ENCODE measurements at places on chromosomes 4 and X.

DNA sequence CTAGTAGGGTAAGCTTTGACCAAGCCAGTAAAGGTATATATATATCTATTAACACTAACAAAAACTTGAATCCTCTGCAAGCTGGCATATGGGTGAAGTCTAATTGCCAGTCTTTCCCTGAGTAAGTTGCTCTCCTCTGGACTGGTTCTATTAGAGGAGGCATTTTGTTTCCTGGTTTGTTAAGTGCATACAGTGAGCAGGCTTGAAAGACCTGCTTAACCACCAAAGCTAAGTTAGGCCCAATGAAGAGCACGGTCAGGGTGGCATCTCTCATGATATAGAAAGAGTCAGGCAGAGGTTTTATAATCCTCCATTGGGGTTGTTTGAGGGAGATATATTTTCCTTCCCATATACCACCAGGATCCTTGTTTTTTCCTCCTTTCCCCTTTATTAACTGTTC, 9.6 kb upstream of the AREG start:
- DNase-seq = no peak

DNA sequence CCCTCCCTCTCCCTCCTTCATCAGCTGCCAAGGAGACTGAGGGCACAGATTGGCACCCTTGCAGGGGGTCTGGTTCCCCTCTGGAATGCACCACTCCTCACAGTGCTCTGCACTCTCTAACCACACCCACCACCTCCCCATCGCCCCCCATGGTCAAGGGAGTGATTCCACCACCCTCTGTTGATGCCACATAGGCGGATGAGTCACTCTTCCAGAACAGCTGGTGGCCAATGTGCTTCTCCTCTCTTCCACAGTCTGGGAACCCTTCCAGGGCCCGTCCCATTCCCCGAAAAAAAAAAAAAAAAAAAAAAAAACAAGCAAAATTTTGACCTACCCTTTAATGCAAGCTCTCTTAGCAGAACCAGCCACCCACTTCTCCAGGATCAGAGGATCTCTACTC, 341.3 kb upstream of the KLF3 start:
- DNase-seq = no peak

DNA sequence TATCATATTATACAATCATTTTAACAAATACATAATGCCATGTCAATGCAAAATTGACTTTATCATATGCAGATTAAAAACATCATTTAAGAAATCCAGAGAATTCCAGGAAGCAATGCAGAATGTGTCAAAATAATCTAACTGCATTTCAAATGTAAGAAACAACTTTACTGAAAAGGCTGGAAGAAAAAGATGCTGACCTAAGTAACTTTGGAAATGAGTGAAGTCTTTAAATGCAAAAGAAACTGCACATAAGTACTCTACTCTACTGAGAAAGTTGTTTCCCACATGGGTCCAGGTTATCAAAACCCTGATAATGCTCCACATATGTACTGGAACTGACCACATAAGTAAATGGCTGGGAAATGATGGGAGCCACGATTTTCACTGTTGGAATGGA, 149.9 kb downstream of the EVC2 start:
- DNase-seq = no peak

DNA sequence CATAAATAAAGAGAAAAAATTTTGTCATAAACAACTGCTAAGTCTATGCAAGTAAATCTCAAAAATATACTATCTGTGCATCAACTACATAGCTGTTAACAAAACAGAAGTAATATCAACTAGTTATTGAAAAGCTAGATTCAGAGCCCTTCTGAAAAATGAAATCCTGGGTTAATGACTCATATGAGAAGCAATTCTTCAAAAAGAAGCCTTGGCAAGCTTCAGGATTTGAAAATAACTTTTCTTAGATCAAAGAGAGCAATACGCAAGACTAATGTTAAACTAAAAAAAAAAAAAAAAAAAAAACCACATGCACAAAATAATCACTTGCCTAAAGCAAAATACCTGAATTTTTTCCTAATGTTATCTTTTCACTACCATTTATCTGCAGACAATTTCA, 566.1 kb upstream of the BOD1L1 start:
- no peak for DNase-seq

- no peak for DNase-seq
Observed at GRCh38 chr4:14855719-14856061, 146.6 kb upstream of the CPEB2 start.

- no peak for DNase-seq
Observed at GRCh38 chrX:153782313-153782712, 1.5 kb downstream of the SRPK3 start.

DNA sequence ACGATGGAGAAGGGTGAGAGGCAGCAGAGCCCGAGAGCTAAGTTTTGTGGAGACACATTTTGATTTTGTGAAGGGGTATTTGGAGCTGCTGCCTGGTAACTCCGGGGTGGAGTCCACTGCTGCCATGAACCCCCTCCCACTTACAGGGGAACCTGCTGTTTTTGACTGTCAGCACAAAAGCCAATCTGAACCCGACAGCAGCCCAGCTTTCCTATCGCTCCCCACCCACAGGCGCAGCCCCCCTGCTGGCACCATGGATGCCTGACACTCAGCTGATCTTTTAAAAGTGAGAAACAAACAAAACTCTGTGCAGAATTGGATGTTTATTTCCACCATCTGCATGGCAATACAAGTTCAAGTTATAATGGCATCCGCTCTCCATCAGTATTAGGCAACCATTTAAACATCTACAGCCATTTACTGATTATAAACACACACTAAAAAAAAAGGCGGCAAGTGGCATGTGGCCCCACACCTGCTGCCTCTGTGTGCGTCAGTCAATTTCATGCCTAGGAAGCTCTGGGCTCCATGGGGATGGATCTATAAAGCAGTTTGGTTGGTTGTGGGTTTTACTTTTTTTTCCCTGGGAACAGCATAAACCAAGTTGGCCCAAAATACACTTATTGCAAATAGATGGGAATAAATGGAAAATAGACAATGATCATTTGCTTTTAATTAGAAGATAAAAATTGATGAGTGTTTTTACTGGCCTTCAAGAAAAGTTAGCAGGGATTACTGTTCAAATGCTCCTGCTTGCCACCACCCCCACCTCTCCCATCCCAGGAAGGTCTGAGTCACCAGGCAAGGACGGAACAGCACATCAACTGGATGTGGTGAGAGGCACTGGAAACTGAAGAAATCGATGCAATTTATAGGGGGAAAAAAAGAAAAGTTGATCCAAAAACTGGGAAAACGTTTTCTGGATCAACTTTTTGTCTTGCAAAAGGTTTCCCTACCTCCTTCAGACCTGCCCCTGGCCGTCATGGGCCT, 46.0 kb downstream of the SEPSECS start:
- DNase-seq = no peak

DNA sequence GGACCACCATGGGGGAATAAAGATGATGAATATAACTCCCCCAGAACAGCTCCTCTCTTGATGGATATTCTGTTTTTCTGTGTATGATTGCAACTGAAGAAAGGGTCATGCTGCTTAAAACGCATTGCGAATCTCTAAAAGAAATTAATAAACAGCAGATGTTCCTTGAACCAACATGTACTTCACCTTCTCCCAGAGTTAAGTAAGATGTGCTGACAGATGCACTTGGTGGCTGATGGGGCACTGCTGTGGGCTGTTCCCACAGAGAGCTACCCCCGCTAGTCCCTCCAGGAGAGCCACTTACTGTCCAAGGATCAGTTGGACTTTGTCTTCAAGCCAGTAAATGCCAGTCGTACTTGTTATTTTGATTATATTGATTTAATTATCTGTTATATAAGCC, 26.3 kb upstream of the C4orf54 start:
- no peak for DNase-seq

- no peak for DNase-seq
Observed at GRCh38 chr4:96003951-96004740, 164.3 kb downstream of the PDHA2 start.

DNA sequence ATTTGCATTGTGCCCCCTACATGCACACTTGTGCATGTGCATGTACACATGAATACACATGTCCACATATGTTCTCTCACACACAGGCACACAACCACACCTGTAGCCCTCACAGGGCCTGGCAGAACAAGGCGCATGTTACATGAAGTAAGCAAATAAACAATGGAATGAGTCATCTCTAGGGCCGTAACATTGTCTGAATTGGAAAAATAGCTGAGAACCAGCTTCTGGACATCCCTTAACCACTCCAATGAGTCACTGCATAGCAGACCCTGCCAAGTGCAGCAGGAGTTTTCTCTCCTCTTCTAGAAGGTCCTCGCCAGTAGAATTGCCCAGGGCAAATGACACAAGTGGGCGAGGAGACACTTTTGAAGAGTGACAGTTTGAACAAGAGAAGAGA, 66.1 kb downstream of the MAGEA10 start:
- no peak for DNase-seq

DNA sequence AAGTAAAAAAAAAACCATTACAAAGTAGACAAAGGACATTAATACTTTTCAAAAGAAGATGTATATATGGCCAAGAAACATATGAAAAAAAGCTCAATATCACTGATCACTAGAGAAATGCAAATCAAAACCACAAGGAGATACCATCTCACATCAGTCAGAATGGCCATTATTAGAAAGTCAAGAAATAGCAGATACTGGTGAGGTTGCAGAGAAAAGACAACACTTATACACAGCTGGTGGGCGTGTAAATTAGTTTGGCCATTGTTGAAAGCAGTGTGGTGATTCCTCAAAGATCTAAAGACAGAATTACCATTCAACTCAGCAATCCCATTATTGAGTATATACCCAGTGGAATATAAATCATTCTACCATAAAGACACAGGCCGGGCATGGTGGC, 39.3 kb downstream of the TASL start:
- no peak for DNase-seq

GRCh38 chr4:7059662-7060061, 8.2 kb downstream of the GRPEL1 start:
- DNase-seq = no peak

- DNase-seq = no peak
Observed at GRCh38 chr4:124526769-124527168, 185.8 kb downstream of the ANKRD50 start.

- no peak for DNase-seq
Observed at GRCh38 chr4:140602714-140603113, 34.0 kb upstream of the UCP1 start.

- DNase-seq = no peak
Observed at GRCh38 chr4:156977435-156978160, 6.0 kb upstream of the PDGFC start.

GRCh38 chrX:17814557-17814956, 46.5 kb downstream of the RAI2 start:
- no peak for DNase-seq

DNA sequence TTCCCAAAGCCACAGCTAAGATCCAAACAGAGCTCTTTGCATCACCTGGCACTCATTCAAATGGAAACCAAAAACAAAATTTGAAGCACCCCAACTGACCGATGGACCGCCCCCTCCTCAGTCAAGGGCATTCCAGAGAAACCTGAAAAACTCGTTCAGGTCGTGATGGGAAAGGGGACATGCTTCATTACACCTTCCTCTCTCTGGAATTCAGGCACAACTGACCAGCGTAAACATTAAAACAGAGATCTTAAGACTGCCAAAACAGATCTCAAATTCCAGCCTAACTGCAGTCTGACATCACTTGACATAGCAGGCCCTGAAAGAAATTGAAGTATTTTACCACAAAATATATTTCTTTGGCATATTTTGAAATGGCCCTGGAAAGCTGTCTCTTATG, 28.5 kb downstream of the PTTG2 start:
- no peak for DNase-seq

- DNase-seq = no peak
Observed at GRCh38 chr4:15376594-15376993, 51.2 kb upstream of the C1QTNF7 start.

GRCh38 chr4:90328558-90328957, 201.4 kb downstream of the CCSER1 start:
- no peak for DNase-seq

DNA sequence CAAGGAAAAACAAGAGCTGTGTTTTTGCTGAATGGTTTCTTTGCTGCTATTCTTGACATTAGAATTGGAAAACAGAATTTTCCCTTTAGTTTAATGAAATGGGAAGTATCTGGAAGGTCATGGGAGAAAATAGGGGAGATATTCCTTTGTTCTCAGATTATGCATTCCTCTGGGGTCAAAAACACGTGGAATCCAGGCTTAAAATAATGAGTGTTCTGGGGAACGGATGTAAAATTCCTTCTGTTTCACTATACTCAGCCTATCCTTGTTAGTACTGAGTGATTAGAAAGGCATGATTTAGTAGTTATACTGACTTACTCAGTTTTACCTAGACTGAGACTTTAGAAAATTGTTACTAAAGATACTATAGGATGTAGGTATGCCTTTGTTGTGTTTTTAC, 107.3 kb downstream of the ARHGAP10 start:
- DNase-seq = no peak

GRCh38 chr4:28075401-28075956, 1214.8 kb downstream of the STIM2 start:
- DNase-seq = no peak

GRCh38 chr4:33930497-33930896, 2313.8 kb downstream of the ARAP2 start:
- DNase-seq = no peak

DNA sequence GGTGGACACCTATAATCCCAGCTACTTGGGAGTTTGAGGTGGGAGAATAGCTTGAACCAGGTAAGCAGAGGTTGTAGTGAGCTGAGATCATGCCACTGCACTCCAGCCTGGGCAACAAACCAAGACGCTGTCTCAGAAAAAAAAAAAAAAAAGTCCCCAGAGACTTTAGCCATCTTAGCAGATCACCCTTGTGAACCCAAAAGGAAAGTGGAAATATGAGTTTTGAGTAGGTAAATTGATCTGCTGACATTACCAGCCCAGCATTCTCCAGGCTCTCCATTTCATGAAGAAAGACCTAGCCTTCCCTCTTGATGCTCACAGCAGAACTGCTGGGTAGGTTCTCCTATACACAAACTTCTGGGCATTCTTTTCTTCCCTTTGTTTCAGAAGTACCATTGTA, 24.5 kb upstream of the HNRNPD start:
- DNase-seq = no peak

DNA sequence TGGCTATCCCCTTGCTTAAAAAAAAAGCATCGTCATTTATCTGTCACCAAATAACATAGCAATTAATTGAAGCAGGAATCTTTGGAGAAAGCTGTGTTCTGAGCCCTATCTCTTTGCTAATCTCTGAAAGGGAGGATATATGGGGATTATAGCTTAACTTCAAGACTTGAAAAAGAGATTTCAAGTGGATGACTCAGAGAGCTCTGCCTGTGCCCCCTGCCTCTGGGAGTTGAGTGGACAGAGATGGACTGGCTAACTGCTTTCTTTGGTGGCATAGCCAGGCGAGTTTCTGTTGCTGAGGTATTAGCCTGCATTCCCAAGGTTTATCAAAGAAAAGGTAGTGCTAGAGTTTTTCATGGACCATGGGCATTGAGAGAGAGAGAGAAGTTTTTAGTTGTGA, 91.6 kb downstream of the DDIT4L start:
- DNase-seq = no peak

DNA sequence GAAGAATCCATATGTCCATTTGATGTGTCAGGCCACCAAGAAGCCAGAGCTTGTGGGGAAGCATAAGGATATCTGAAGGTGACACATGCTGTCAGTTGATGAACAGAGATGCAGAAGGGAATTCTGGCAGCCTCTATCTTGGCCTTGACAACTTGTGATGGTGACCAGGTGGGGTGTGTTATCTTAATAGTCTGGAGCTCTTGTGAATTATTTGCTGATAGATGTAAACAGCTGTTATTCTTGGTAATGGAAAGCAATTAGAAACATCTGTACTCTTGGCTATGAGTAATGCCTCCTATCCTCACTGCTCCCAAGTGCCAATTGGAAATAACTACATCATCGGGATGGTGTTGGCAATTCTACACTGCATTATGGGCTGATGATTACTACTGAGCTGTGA, 51.9 kb downstream of the NAA11 start:
- DNase-seq = no peak

GRCh38 chr4:8215001-8215427, 15.9 kb downstream of the SH3TC1 start:
- no peak for DNase-seq

Data from cortex of kidney (tissue), 1 donor.